ENCODE measurements at places on chromosomes 6 and 20. TPM values are rescaled to one million over a fixed set of nuclear protein-coding genes. Genes with fewer than 3 reads are reported as not detected.

DNA sequence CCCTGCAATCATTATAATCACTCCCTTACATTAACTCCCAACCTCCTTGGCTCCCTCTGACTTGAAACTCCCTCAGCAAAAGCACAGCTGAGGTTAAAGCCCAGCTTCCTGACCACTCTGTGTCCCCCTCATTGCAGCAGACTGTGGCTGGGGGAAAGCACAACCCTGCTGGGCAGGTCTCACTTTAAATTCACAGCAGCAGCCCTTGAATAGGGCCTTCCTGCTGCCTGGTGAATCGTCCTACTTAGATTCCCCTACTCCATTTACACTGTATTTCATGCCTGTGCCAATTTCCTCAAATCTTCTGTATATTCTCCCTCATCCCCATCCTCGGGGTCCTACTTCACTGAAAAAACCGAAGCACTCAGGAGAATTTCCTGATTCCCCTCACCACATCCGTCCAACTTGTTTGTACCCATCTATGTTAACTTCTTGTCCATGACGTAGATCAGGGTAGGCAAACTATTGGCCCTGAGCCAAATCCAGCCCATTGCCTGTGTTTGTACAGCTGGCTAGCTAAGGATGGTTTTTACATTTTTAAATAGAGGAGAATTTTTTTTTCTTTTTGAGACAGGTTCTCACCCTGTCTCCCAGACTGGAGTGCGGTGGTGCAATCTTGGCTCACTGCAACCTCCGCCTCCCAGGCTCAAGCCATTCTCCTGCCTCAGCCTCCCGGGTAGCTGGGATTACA is 31.5 kb upstream of the GCM1 start:
- H3K4me3 ChIP-seq = no peak overlapping the region
- no peak overlapping the region for H3K27ac ChIP-seq
- H3K4me1 ChIP-seq = no peaks in the 10 kb centered on the region
- no peaks in the 10 kb centered on the region for H3K27me3 ChIP-seq
- no peaks in the 10 kb centered on the region for H3K36me3 ChIP-seq

- H3K27ac ChIP-seq = peak overlapping the region; percentile 70
- no peaks in the 10 kb centered on the region for H3K27me3 ChIP-seq
These were observed 225.5 kb downstream of the EPHA7 start for GRCh38 chr6:93193868-93194267.

DNA sequence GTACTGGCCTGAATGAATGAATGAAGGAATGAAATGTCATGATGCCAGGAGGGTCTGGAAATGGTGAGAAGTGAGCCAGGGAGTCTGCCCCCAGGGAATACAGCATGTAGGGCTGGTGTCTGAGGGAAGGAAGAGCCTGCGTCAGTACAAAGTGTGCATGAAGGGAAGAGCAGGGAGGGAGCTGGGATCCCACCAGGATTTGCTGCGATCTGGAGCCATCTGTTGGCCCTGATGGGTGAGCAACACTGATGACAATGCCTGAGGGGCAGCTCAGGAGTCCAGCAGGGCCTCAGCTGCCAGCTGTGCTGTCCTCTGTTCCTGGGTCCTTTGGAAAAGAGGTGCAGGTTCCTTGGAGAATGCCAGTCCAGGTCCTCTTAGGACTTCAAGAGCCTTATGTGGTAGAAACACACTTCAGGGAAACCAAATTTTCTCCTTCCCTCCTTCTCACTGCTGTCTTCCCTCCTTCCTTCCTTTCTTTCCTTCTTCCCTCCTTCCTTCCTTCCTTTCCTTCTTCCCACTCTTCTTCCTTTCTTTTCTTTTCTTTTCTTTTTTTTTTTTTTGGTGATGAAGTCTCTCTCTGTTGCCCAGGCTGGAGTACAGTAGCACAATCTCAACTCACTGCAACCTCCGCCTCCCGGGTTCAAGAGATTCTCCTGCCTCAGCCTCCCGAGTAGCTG is 11.5 kb downstream of the BPI start:
- H3K4me3 ChIP-seq = no peak overlapping the region
- H3K4me1 ChIP-seq = no peaks in the 10 kb centered on the region
- no peaks in the 10 kb centered on the region for H3K36me3 ChIP-seq
- DNase-seq = no peak
- no peak overlapping the region for H3K27ac ChIP-seq

- H3K4me3 ChIP-seq = no peak overlapping the region
- H3K36me3 ChIP-seq = no peaks in the 10 kb centered on the region
- DNase-seq = no peak
- H3K4me1 ChIP-seq = no peaks in the 10 kb centered on the region
- no peak overlapping the region for H3K27ac ChIP-seq
These were observed 11.2 kb upstream of the MMP24 start for GRCh38 chr20:35215066-35215956.

Gene MROH8
- 5.8 TPM for total RNA-seq

- no peaks in the 10 kb centered on the region for H3K27me3 ChIP-seq
- H3K27ac ChIP-seq = no peak overlapping the region
- DNase-seq = no peak
- H3K36me3 ChIP-seq = no peaks in the 10 kb centered on the region
- H3K4me1 ChIP-seq = no peaks in the 10 kb centered on the region
These were observed 61.3 kb downstream of the DST start for GRCh38 chr6:56581296-56581925.

DNA sequence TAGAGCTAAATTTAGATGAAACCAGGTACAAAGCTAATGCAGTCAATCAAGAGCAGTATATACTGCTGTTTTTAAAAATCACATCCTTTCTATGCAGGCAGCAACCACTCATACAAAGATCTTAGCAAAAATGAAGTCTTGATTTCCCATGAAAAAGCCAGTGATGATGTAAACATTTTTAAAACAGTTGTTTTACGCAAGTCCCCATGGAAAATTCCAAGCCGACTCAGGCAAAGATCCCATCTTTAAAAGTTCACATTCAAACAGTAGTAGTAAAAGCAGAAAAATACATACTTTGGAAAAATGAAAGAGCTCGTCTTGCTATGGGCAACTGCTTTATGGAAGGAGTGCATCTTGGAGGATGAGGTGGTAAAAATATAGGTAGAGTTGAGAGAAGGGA is 84.0 kb downstream of the RCAN2 start:
- no peak overlapping the region for H3K27ac ChIP-seq
- no peaks in the 10 kb centered on the region for H3K36me3 ChIP-seq
- H3K4me1 ChIP-seq = peaks cover under 1% of the 10 kb centered on the region

Gene LPIN3
- 17.0 TPM for total RNA-seq

GRCh38 chr6:170093658-170094596 is 197.0 kb downstream of the DLL1 start:
- H3K4me1 ChIP-seq = peaks cover 26% of the 10 kb centered on the region
- no peak overlapping the region for H3K4me3 ChIP-seq
- no peaks in the 10 kb centered on the region for H3K27me3 ChIP-seq

Gene MAP7
- 13.8 TPM for total RNA-seq

Gene TTI1
- total RNA-seq = 19.0 TPM

Gene CBLN4
- not detected for total RNA-seq

Gene HLA-DQA2
- total RNA-seq = not detected

Gene GSTA4
- 64.5 TPM for total RNA-seq

Gene VSTM2L
- total RNA-seq = 321 TPM

DNA sequence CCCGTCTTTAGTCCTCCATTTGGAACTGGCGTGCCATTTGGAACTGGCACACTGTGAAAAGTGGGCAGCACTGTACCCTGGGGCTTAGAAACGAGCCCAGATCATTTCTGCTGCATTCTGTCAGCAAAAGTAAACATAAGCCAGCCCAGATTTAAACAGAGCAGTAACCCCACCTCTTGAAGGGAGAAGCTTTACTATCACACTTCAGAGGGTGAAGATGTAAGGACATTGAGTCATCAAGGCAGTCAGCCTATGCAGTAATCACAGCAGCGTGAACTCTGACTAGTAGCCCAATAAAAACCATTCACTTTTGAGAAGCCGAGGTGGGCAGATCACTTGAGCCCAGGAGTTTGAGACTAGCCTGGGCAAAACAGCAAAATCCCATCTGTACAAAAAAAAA is 216.9 kb downstream of the EYA2 start:
- no peak for DNase-seq
- H3K36me3 ChIP-seq = no peaks in the 10 kb centered on the region
- H3K27ac ChIP-seq = no peak overlapping the region
- no peak overlapping the region for H3K4me3 ChIP-seq
- no peaks in the 10 kb centered on the region for H3K27me3 ChIP-seq
- H3K4me1 ChIP-seq = no peaks in the 10 kb centered on the region

GRCh38 chr6:44898296-44898930 is 429.7 kb upstream of the RUNX2 start:
- H3K4me3 ChIP-seq = no peak overlapping the region
- no peaks in the 10 kb centered on the region for H3K36me3 ChIP-seq
- DNase-seq = no peak
- H3K4me1 ChIP-seq = no peaks in the 10 kb centered on the region
- no peak overlapping the region for H3K27ac ChIP-seq

- peak; percentile 93 for DNase-seq
- no peak overlapping the region for H3K4me3 ChIP-seq
- no peak overlapping the region for H3K27ac ChIP-seq
- H3K27me3 ChIP-seq = no peaks in the 10 kb centered on the region
- H3K4me1 ChIP-seq = peaks cover 12% of the 10 kb centered on the region
These were observed 3.5 kb downstream of the NUP153 start for GRCh38 chr6:17703256-17703694.

GRCh38 chr6:128518434-128519131 is 1.8 kb downstream of the PTPRK start:
- no peaks in the 10 kb centered on the region for H3K36me3 ChIP-seq
- H3K4me1 ChIP-seq = peaks cover 36% of the 10 kb centered on the region
- H3K27ac ChIP-seq = peak overlapping the region; percentile 99
- DNase-seq = no peak
- no peaks in the 10 kb centered on the region for H3K27me3 ChIP-seq

Gene IFT52
- total RNA-seq = 19.1 TPM

- no peaks in the 10 kb centered on the region for H3K36me3 ChIP-seq
- DNase-seq = no peak
- no peaks in the 10 kb centered on the region for H3K4me1 ChIP-seq
- H3K27ac ChIP-seq = no peak overlapping the region
These were observed 33.3 kb upstream of the NRN1 start for GRCh38 chr6:6039946-6040509.

DNA sequence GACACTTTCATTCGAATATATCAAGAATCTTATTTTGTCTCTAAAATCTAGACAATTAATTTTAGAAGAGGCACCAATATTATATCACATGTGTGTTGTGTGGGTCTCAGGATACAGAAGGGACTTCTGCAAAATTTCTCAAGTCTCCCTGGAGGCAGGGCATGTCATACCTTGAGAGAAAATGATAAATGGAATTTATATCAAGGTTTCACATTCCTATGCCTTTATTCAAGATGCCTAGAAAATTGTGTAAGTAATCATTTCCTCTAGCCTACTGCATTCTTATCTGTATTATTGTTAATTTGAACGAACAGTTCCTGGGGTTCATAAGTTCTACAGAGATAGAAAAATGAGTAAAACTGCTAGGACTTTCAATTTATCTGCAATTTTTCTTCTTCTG is 1247.9 kb downstream of the GRIK2 start:
- H3K27me3 ChIP-seq = no peaks in the 10 kb centered on the region
- H3K4me1 ChIP-seq = no peaks in the 10 kb centered on the region
- H3K4me3 ChIP-seq = no peak overlapping the region
- H3K36me3 ChIP-seq = no peaks in the 10 kb centered on the region
- no peak for DNase-seq

Gene APCDD1L
- total RNA-seq = 0.46 TPM

DNA sequence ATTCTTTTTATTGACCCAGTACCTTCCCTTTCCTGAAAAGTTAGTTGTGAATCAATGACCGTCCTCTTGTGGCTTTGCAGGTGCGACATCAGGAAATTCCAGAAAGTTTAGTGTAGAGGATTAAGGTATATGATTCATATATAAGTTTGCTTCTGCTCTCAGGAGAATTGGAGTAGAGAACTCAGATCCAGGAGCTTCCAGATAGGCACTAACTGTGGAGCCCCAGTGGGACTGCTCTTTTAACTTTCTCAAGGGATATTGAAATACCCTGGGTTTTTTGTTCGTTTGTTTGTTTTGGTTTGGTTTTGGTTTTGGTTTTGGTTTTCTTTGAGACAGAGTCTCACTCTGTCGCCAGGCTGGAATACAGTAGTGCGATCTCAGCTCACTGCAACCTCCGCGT is 9.5 kb downstream of the TAAR2 start:
- DNase-seq = no peak
- no peaks in the 10 kb centered on the region for H3K4me1 ChIP-seq
- H3K4me3 ChIP-seq = no peak overlapping the region

DNA sequence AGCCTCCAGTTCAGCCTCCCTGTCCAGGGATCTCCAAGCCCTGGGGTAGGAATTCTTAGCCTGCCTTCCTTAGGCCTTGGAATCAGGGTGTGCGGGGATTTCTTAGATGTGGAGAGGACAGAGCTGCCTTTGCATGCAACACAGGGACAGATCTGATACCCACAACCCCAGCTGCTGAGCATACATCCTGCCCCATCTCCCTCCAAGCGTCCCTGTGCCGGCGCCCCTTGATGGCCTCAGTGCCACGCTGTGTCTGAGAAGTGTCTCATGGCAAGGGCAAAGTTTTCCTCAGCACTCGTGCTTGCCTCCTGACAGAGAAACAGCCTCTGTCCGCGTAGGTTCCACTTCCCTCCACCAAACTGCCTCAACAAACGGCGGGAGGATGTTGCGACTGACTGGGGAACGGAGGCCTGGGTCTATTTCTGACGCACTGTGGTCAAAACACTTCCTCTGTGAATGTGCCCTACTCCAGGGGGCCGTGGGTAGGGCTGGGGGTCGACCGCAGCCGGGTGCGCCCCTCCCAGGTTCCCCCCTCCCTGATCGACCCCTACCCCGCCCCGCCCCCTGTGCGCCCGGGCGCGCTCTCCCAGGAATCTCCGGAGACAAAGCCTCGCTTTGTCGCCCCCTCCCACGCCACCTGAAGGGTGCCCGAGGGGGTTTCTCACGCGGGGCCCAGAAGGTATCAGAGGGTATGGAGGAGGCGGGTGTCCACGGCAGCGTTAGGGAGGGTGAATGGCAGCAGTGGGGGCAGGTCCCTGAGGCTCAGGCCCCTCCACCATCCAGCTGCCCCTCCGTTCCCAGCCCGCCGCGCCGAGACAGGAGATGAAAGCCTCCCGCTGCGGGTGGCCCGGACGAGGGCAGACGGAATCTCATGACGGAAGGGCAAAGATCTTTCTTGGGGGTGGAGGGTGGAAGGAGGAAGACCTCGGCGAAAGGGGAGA is 806 bp downstream of the MICAL1 start:
- H3K27ac ChIP-seq = no peak overlapping the region
- H3K27me3 ChIP-seq = peaks cover 7% of the 10 kb centered on the region
- peak overlapping the region; percentile 53 for H3K4me3 ChIP-seq
- no peak for DNase-seq
- no peaks in the 10 kb centered on the region for H3K4me1 ChIP-seq
- H3K36me3 ChIP-seq = no peaks in the 10 kb centered on the region

Gene C20orf204
- 0.88 TPM for total RNA-seq

Gene DBNDD2
- 62.9 TPM for total RNA-seq

- no peaks in the 10 kb centered on the region for H3K4me1 ChIP-seq
- DNase-seq = no peak
- H3K36me3 ChIP-seq = no peaks in the 10 kb centered on the region
- no peak overlapping the region for H3K27ac ChIP-seq
These were observed 36.8 kb downstream of the NTSR1 start for GRCh38 chr20:62745279-62745951.

DNA sequence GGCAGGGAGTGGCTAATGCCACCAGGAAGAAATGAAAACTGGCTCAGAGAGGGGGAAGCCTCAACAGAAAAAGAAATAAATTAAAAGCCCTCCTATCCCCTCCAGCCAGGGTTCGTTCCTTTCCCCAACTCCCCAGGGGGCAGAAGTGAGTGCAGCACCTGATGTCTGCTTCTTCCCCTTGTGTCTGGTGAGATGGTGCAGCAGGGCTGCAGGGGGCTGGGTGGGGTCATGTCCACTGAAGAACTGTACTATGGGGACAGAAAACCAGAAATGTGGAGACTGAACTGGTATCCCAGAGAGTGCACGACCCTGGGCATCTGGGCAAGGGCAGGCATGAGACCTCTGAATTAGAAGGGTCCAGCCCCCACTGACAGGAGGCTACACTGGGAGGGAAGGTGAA is 4.0 kb downstream of the EGFL8 start:
- DNase-seq = no peak
- H3K27ac ChIP-seq = peak overlapping the region; percentile 95
- peaks cover 5% of the 10 kb centered on the region for H3K36me3 ChIP-seq
- no peak overlapping the region for H3K4me3 ChIP-seq
- H3K4me1 ChIP-seq = peaks cover 26% of the 10 kb centered on the region
